ENCODE measurements at places on chromosomes 11 and 22.

DNA sequence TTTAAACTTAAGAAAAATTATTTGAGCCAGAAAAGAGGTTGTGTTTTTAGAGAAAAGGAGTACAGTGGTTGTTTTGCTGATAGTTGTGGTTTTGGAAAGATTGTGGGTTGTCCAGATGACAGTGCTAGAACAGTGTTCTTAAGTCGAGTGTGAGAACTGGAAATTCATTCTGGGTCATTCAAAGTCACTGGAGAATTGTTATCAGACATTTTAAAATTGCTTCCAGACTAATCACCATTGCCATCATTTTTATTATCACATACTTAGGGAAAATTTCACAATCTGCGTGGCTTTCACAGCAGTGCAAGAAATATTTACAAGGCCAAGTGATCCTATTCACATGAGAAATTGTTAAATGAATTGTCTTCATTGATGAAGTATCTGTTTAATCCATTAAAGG is 242.2 kb upstream of the DDI1 start:
- no peak for DNase-seq

DNA sequence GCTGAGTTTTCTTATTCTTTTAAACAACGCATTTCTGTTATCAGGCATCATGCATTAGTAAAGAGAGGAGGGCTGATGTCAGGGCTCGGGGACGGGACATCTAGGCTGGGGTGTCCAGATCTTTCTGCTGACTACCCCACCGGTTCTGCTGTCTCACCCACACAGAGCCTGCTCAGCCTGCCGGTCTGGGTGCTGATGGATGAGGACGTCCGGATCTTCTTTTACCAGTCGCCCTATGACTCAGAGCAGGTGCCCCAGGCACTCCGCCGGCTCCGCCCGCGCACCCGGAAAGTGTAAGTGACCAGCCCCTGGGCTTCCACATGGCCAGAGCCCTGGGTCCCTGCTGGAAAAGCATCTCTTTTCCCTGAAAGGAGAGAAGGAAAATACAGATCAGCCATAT is 9.4 kb downstream of the NCF4 start:
- no peak for DNase-seq

GRCh38 chr11:4839851-4840549 is 9.0 kb downstream of the OR51S1 start:
- no peak for DNase-seq

GRCh38 chr11:10550503-10551289 is 9.7 kb upstream of the RNF141 start:
- no peak for DNase-seq
